ENCODE measurements at places on chromosomes 2 and 18.

DNA sequence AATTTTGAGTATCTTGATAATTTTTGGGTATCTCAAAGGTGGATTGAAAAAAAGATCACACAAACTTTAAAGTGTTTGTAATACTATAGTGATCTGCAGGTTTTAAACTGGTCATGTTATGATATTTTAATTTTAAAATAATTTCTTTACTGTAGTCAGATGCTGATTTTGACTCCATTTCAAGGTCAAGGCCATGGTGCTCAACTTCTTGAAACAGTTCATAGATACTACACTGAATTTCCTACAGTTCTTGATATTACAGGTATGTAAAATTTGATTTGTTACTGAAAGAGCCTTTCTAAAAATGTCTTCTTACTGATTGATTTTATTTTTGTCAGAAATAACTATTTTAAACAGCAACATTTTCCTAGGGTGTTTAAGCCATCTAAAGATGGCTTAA, 33.1 kb upstream of the METAP1D start:
- DNase-seq = no peak

DNA sequence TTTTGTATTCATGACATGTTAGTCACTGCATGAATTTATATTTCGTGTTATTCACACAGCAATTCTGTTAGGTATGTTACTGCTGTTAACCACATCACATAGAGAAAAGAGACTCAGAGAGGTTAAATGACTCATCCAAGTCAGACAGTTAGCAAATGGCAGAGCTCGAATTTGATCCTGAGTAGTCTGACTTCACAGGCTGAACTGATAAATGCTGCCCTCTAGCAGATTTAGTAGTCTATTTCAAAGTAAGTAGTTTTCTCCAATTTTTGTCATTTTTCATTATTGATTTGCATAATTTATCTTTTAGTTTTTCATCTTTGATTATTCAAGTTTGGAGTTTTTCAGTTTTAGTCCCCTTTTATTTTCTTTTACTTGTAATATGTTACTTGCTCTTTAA, 58.3 kb downstream of the WDR7 start:
- no peak for DNase-seq

DNA sequence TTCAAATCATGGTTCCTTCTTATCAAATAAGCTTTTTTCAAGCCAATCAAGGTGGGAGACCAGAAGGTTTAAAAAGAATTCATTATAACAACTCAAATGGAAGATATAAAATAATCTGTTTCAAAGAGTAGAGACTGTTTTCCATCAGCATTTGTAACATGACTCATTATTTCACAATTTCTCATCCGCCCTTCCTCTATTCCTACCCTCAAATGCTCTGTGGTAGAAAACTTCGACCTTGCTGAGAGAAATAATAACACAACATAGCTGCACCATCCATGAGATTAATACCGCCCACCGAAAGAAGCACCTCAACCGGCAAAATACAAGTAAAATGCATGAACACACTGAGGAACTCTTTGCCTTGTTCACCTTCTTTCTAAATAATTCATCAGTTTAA, 2039.2 kb upstream of the CELF4 start:
- DNase-seq = no peak

GRCh38 chr2:136259551-136259950, 141.6 kb upstream of the CXCR4 start:
- DNase-seq = no peak

DNA sequence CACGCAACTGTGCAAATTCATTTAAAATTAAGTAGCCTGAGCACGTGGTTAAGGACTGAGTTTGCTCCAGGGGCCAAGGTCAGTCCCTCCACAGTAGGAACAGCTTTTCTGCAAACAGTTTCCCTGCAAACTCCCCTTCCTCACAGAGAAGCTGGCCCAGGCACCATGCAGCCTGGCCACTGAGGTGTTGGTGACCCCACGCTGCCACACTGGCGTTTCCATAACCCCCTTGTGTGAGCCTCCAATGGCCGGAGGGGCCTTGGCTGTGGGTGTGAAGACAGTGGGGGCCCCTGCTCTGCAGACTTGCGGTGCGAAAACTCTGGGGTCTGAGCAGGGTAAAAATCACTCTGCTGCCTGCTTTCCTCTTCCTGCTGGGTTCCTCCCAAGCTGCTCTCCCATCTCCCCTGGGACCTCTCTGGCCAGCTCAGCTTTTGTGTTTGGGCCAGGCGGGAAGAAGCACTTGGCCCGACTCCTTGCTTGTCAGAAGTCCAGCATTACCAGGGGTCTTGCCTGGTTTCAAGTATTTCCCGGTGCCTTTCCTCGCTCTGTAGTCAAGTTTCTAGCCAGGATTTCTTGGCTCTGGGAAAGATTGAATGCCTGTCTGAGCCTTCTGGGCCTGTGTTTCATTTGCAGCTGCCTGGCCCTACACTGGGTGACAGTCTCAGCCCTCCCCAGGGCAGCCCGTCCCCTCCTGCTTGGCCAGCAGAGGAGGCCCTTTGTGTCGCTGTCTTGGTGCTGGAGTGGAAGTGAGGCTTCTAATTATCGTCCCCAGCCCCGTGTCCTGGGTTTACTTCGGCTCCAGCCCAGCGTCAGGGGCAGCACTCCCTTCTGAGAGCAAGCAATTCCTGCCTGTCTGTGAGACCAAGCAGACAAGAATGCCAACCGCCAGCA, 131.4 kb upstream of the SLC1A4 start:
- no peak for DNase-seq

GRCh38 chr2:123451542-123451941, 573.5 kb upstream of the CNTNAP5 start:
- DNase-seq = no peak

DNA sequence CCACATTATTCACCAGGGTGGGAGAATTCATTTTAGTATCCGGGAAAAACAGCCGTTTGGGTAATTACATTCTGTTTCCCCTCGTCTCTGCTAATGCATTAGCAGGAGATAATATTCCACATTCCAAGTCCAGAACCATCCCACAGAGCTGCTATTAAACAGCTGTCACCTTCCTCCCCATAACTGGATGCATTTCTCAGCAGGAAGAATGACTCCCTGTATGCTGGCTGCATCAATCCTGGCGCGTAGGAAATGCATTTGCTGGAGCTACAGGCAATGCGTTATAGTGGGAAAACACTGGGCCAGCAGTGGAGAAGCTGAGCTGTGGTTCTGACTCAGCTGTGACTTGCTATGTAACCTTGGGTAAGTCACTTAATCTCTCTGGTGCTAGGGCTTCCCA, 246.0 kb downstream of the CLIP4 start:
- DNase-seq = no peak

- no peak for DNase-seq
These were observed 126.8 kb downstream of the ZNF521 start for GRCh38 chr18:25225151-25225550.

DNA sequence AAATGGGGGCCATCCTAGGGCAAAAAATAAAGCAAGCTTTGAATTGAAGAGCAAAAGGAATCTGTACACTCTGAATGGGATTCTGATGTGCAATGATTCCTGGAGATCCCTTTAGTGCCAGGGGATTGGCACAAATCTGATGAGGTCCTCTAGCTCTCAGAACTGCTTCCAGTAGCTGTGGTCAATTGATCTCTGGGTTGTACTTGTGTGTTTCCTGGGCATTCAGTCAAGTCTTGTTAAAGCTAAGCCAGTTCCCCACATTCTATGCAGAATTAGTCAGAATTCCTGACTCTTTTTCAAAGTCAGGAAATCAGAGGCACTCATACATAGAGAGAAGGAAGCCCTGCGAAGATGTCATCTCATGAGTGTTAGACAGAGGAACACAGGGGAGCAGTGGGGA, 161.3 kb downstream of the DNER start:
- no peak for DNase-seq

- no peak for DNase-seq
These were observed 8.7 kb downstream of the MAL start for GRCh38 chr2:95034221-95034620.

DNA sequence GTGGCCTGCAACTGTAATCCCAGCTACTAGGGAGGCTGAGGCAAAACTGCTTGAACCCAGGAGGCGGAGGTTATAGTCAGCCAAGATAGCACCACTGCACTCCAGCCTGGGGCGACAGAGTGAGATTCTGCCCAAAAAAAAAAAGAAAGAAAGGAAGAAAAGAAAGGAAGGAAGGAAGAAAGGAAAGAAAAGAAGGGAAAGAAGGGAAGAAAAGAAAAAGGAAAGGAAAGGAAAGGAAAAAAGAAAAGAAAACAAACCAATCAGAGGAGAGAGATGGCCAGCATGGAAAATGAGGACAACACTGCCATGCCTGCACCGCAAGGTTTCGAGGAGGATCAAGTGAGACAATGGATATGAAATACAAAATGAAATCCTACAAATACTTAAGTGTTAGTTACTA, 34.7 kb downstream of the NOL10 start:
- DNase-seq = no peak

DNA sequence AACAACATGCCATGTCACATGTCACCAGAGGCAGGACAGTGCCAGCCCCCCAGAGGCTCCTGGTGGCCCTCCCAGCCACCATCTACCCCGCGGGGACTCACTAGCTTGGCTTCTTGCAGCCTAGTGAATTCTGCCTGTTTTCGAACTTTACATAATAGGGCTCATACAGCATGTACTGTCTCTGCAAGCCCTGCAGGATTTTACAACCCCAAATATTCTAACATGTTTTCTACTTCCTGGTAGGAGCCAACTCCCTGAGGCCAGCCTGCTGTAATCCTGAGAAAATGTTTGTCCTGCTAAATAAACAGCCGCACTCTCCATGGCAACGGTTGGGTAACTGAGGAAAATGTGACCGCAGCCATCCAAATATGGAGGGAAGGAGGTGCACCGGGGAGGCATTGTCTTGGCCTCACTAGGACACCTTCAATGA, 2.7 kb downstream of the PER2 start:
- no peak for DNase-seq

DNA sequence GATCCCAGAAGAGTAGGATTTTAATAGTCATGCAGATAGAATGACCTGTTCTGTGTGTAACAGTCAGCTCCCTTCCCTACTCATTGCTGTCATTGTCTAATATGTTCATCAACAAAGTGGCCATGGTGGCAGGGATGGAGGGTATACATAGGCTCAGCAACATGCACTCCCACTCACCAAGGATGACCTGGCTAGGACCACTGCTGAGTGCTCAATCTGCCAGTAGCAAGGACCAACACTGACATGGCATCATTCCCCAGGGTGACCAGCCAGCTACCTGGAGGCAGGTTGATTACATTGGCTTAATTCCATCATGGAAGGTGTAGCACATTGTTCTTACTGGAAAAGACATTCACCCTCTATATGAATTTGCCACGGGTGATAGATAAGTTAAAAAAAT, 401.7 kb upstream of the CELF4 start:
- no peak for DNase-seq

- DNase-seq = no peak
These were observed 49.7 kb upstream of the CDC42EP3 start for GRCh38 chr2:37721201-37721560.

DNA sequence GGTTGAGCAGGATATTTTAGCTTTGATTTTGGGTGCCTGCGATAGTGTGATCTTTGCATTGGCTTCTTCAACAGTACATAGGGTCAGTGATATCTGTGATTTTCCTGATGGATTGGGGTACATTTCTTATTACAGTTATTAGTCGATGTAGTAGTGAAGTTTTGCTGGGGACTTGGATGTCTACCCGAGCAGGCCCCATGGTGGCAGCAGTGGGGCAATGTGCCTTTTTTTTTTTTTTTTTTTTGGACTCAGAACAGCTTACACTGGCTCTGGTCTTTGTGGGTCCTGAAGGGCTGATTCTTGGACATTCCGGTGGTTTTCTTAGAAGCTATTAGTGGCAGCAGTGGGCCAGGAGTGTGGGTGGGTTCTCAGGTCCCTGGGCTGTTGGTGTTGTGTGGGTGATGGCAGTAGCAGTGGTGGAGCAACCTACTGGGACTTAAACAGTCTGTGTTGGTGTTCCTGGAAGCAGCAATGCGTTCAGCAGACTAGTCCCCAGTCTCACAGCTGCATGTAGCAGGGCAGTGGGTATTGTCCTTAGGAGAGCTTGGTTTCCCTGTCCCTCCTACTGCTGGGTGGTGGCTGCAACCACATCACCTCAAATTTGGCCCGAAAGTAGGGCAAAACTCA, 53.7 kb upstream of the SLC4A10 start:
- DNase-seq = no peak

- no peak for DNase-seq
These were observed 116.1 kb downstream of the NOL10 start for GRCh38 chr2:10573709-10574108.

- no peak for DNase-seq
These were observed 75.4 kb downstream of the KLF7 start for GRCh38 chr2:207090389-207090788.

DNA sequence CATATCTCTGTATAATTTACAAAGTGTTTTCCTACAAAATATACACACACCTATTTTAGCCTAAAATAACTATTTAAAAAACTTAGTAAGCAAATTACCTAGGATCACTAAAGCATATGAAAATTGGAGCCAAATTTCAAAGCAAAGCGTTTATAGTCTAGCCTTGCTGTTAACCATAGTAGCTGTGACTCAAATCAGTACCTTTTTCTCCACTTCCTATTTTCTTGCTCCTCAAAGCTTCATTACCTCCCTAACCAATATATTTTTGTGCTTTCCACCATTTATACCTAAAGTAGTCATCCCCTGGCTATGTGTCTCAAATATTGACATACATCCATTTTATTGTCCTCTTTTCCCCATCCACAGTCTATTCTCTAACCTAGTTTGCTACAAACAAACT, 73.1 kb downstream of the ERBB4 start:
- DNase-seq = no peak

DNA sequence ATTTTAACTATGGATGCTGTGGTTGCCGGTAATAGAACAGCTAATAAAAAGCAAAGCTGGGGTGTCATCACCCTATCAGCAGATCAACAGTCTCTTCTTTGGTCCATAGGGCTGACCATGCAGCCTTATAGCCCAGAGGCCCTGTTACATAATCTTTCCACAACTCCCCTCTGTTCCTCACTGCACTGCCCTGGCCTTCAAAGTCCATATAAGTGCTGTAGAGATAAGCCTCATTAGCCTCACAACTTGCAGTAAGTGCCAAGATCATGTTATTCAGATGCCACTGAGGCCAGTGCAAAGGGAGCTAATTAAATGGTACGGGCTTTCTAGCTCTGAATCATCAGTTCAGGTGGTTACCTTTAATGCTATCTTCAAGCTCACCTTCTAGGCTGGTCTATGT, 89.7 kb upstream of the CXCR4 start:
- DNase-seq = no peak

DNA sequence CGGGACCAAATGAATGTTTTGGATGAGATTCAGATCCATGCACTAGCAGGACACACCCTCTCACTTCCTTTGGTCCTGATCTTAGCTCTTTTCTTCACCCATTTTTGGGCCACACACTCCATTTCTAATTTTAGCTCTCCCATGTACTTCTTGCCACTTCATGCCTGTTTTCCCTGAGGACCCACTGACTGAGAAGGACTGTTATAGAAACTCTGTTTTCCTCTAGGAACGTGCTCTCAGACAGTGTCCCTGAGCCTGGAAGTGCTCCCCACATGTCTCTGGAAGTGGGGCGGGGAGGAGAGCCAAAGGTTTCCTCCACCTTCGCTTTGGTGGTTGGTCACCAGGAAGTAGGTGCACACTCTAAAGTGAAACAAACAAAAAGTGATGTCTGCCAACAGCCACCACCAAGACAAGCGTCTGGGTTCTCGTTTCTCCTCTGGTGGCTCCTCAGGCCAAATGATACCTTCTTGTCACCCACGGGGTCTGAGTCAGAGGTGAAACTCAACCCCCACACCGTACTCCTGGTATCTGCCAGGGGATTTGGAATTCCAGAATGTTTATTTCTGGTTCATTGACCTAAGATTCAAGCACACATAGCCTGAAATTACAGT, 74.7 kb downstream of the MERTK start:
- DNase-seq = no peak

Measured in NCI-H1092 (cell line).